ENCODE measurements at places on chromosomes 1 and 21. TPM values are rescaled to one million over a fixed set of nuclear protein-coding genes. Genes with fewer than 3 reads are reported as not detected.

- peak; percentile 57 for DNase-seq
These were observed 6.2 kb downstream of the NECTIN4 start for GRCh38 chr1:161082996-161083747.

- no peak for DNase-seq
These were observed 11.1 kb downstream of the LEMD1 start for GRCh38 chr1:205410581-205411298.

Gene GNG12
- 35.1 TPM for total RNA-seq

DNA sequence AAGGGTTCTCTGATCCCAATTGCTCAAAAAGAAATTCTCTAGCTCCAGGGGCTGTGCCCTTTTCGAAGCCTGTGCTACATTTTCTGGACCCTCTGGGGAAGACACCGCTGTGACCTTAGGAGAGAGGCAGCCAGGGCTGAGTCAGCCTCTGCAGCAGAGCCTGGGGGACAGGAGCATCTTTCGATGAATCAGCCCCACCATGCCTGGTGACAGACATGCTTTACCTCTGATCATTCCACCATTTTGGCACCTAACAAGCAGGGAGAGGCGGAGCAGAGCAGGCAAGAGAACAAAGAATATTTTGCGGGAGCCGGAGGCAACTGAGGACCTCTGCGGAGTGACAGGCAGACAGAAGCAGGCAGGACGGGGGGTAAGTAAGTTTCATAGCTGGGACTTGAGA, 84.9 kb downstream of the VWA5B1 start:
- DNase-seq: no peak

GRCh38 chr21:35179990-35180540, 131.0 kb upstream of the RUNX1 start:
- no peak for DNase-seq

DNA sequence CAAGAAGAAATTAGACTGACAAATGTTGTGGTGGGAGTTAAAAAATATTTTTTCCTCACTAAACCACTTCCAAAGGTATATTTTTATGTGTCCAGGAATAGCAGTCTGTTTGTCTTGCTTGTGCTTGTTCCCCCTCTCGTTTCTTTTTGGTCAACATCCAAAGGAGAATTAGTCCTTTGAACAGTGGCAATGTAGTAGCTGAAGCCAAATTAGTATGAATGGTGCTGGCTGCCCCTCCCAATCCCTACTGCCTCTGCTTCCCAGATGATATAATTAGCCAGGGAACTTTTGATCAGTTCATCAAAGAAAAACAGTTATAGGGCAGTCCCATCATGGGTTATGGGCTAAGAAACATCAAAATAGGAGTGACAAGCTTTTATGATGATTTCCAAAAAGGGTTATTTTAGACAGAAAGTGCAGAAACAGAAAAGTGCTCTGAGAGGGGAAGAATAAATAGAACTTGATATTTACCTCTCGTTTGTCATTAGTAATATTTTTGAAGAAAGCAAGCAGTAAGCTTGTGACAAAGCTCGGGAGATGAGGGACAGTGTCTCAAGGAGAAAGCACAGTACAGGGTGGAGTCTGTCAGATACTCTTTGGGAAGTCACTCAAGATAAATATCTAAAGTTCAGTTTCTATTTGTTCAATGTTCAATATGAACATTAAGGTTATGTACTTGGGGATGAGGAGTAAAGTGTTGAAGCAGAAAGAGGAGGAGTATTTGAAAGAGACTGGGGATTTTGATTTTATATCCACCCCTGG, 239.1 kb downstream of the HLX start:
- no peak for DNase-seq

Gene THEM5
- not detected for total RNA-seq

Gene NBPF10
- total RNA-seq: 0.69 TPM

Gene CD34
- 69.6 TPM for total RNA-seq

DNA sequence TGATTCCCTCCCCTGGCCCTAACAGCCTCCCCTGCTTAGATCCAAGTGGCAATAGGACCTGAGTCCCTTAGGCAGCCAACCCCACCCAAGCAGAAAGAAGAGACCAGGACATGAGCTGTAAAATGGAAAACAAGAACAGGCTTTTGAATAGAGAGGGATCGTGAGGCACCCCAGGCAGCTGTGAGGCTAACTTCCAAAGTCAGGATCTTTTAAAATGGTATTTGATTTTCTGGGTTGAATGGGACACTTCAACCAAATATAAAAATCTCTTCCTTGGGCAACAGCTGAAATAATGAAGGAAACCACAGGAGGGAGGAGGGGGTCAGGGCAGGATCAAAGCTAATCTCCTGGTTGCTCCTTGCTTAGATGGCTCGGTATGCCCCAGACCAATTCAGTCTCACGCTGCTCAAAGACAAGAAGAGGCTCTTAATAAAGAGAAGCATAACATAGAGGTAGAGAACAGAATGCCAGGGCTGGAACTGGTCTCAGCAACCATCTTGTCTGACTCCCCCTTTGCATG, 28.6 kb upstream of the AVPR1B start:
- DNase-seq: no peak

DNA sequence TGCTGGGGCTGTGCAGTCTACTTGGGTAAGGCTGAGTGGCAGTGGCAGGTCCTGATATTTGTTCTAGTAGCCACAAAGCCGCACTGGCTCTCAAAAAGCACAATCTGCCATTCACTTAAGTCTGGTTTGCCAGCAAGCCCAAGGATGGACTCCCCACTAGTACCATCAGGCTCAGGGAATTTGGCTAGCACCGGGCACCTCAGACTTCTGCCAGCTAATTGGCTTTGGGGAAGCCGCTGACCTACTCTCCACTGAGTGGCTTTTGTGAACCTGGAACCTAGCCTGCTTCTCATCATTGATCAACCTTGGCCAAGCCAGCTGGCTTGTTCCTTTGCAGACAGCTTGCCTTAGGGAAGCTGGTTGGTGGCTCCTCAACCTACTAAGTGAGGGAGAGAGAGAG, 83.1 kb downstream of the ESRRG start:
- DNase-seq: no peak

Gene OR2T1
- total RNA-seq: not detected

DNA sequence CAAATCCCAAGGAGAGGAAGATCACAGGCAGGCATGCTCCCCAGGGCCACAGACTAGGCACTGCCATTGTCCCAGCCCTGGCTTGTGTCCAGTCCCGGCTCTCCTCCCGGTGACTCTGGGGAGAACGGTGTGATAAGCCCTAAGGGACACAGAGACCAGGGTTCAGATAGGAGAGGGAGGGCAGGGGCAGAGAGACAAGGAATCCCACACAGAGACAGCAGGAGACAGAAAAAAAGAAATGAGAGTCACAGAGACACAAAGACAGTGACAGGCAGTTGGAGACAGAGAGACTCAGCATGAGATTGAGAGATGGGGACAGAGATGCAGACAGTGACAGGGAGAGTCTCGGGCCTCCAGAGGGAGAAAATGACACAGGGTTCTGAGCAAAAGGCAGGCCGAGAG, 361 bp downstream of the INSRR start:
- DNase-seq: peak; percentile 44

Gene HTR6
- total RNA-seq: not detected

Gene CEP104
- 32.2 TPM for total RNA-seq

- DNase-seq: no peak
These were observed 70.0 kb upstream of the SLC45A1 start for GRCh38 chr1:8247811-8248436.

DNA sequence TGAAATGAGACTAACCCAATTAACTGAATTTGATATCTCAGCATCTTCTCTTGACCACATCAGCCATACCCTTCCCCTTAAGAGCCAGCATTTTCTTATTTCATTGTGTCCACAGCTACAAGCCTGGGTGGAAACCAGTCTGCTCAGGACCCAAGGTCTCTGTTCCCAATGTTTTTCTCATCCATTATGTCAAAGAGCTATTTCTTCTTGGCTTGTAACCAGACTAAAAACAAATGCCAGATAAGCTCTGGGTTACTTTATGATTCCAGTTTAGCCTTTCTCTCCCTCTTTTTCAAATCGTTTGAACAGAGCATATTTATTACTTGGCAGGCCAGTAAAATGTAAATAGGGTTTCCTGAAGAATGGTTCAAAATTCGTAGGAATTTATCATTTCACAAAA, 109.3 kb upstream of the SPATA6 start:
- no peak for DNase-seq

GRCh38 chr1:3427711-3428704, 26.5 kb upstream of the ARHGEF16 start:
- DNase-seq: no peak

Gene LCE3D
- not detected for total RNA-seq

DNA sequence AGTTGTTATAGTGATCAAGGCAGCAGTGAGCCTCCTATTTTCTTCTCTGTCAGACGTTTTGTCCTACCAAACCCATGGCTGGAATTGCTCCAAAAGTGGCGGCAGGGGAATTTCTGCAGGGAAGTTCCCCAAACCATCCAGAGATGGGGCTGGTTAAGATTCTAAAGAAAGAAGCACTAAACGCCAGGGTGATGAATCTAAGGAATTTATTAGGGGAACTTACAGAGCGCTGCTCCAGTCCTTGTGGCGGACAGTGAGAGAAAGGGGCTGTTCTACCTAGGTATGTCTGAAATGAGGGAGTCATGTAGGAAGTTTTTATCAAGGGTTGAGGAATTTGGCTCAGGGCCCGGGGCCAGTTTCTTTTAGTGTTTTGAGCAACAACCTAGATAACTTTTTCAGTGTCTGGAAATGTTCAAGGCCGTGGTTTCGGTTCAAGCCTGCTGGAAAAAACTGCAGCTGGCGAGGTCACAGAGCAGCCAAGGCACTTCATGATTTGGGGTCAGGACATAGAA, 222.4 kb upstream of the B3GALT2 start:
- DNase-seq: peak; percentile 82

DNA sequence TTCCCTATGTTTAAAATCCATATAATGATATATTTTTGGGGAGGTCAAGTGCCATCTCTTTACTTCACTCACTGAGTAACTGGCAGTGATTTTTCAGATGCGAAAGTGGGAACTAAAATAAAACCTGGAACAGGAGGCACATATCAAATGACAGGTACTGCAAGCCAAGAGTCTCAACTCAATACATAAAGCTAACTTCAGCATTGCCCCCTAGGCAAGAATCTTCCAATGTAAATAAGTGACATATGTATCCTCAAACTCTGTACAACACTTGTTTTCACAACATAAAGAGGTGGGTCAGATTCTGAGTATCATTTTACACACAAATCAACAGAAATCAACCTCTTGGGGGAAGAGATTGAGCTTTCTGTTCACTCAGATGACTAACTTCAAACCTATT, 18.1 kb downstream of the DCAF8 start:
- no peak for DNase-seq

GRCh38 chr1:109639063-109639840, 16.6 kb upstream of the GSTM4 start:
- DNase-seq: no peak

Gene ZNF697
- 9.4 TPM for total RNA-seq

GRCh38 chr1:30335389-30335996, 387.9 kb downstream of the MATN1 start:
- DNase-seq: no peak

GRCh38 chr1:190179817-190180216, 297.8 kb downstream of the BRINP3 start:
- no peak for DNase-seq

DNA sequence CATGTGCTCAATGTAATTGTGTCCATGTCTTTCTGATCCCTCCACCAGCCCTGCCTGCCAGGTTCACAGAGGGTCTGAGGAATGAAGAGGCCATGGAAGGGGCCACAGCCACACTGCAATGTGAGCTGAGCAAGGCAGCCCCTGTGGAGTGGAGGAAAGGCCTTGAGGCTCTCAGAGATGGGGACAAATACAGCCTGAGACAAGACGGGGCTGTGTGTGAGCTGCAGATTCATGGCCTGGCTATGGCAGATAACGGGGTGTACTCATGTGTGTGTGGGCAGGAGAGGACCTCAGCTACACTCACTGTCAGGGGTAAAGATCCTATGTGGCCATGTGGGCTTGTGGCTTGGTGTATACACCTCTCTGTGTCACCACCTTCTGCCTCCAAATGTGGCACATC, 91.4 kb downstream of the OBSCN start:
- DNase-seq: no peak

Gene ST6GALNAC5
- total RNA-seq: 0.41 TPM

DNA sequence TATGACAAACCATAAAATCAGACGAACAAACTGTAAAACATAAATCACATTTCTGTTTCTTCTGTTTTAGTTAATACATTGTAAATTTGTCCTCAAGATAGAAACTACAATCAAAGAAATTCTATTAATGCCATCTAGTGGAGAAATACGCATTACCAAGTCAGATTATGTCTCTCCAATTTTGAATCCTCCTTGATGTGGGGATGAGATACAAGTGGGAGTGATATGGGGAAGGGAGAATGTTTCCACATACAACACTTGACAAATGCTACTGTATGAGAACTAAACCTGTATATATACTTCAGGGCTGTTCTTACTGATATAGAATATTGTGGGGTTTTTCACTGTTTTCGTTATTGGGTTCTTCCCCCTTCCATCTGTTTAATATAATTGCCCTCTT, 2.6 kb downstream of the HFM1 start:
- DNase-seq: no peak

- no peak for DNase-seq
These were observed 87.0 kb upstream of the ADAR start for GRCh38 chr1:154694995-154695394.

Gene OR6N1
- not detected for total RNA-seq

- no peak for DNase-seq
These were observed 165.4 kb downstream of the PLXNA2 start for GRCh38 chr1:208078752-208079151.

GRCh38 chr1:59443310-59443709, 146.4 kb downstream of the FGGY start:
- DNase-seq: no peak

DNA sequence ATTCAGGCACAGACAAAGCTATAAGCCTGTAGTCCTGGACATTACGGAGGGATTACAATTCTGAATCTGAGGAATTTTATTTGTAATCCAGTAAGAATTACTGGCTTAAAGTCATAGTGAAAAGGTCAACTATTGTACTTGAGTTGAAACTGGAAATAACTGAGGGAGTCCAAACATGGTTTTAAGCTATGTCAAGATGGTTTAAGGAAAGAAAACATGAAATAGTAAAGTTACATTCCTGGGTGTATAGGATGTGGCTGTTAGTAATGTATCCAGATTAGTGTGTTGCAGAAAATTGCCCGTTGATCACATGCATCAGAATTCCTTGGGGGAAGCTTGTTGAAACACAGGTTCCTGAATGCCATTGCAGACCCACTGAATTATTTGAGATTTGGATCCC, 124.8 kb upstream of the GORAB start:
- no peak for DNase-seq

Gene FHAD1
- total RNA-seq: not detected

Gene MSH4
- 0.25 TPM for total RNA-seq

GRCh38 chr1:242467556-242468145, 56.8 kb downstream of the PLD5 start:
- peak; percentile 21 for DNase-seq

GRCh38 chr1:155012026-155012546, 9.5 kb downstream of the ZBTB7B start:
- DNase-seq: peak; percentile 69

GRCh38 chr1:106926803-106927582, 129.5 kb upstream of the PRMT6 start:
- DNase-seq: no peak

Gene EPHA10
- total RNA-seq: 0.14 TPM

Gene CYYR1
- 21.6 TPM for total RNA-seq

Measured in left ventricle myocardium inferior (tissue), 1 donor.